NCI-H69 (cell line): ENCODE measurements at places on chromosomes 5 and 9.

- DNase-seq = no peak
Measured at GRCh38 chr5:157290156-157290980, 24.4 kb downstream of the CYFIP2 start.

DNA sequence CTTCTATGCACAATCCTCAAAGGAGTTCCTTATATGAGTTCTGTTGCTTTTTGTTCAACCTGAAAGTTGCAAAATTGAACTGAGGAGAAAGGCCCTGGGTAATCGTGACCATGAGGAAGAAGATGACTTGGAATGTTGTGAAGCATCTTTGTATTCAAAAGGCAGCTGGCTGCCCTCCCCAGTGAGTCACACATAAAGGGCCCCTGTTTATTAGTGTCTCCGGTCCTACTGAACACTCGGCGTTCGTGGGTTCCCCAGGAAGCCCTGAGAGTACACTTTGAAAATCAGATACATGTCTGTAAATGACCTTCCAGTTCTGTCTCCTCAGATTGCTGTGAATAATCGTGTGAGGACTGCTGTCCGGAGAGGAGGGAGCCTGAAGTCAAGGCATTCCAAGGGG is 73.6 kb downstream of the C9orf153 start:
- no peak for DNase-seq

DNA sequence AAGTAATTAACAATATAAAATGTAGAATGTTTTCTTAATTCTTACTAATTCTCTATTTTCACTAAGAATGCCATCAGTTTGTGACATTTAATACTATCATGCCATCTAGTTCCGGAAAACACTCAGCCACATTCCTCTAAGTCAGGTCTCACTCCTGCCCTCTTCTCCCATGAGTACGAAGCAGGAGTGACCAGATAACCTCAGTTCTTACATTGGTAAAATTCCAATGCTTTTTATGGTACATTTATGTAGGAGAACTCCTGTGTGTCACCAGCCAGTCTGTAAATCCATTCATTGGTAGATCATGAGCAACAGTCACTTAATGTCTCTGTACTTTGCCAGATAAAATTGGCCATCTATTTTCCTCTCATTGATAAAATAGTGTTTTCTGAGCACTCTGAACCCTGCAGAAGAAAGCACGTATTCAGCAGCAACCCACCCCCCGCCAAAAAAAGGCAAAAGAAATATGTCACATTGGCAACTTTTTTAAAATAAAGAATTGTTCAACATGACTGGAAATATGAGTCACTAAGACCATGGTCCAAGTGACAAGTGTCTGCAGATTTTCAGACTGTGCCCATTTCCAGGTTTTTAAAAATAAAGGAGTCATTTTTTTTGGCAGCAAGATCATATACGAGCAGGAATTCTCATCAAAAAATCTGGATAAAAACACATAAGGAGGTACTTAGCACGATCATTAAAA is 11.8 kb downstream of the GLIS3 start:
- no peak for DNase-seq

GRCh38 chr5:116492776-116493175 is 81.8 kb downstream of the SEMA6A start:
- DNase-seq = no peak

DNA sequence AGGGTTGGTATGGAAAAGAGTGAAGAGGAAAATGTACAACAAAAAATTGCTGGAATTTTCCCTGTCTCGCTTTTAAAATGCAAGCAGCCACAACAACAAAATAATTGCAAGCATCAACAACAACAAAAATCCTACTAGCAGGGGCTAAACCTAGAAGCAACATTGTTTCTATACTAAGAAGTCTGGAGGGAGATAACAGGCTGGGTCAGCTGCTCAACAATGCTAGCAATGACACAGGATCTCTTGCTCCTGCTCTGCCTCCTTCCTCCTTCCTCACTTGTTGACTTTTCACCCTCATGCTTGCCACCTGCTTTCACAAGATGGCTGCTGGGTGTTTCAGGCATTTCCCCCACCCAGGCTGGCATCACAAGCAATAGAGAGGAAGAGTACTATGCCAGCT is 7.6 kb upstream of the AOPEP start:
- DNase-seq = no peak

GRCh38 chr9:119793218-119793617 is 424.0 kb upstream of the BRINP1 start:
- peak; percentile 39 for DNase-seq

DNA sequence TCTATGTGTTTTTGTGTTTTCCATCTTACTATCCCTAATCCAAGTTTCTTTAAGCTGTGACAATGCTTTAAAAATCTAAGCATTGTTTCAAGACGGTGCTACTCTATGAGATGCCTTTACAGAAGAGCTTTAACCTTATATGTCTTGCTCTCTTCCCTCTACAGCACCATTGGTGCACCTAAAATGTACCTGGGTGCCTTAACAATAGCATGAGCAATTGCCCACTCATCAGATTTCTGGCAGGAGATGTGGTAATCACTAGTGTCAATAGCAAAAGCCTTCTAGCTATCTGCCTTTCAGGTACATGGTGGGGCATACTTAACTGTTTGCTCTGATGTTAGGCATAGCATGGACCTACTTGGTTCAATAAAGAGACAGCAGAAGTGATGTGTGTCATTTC is 222.3 kb upstream of the KIF2A start:
- DNase-seq = peak; percentile 50

DNA sequence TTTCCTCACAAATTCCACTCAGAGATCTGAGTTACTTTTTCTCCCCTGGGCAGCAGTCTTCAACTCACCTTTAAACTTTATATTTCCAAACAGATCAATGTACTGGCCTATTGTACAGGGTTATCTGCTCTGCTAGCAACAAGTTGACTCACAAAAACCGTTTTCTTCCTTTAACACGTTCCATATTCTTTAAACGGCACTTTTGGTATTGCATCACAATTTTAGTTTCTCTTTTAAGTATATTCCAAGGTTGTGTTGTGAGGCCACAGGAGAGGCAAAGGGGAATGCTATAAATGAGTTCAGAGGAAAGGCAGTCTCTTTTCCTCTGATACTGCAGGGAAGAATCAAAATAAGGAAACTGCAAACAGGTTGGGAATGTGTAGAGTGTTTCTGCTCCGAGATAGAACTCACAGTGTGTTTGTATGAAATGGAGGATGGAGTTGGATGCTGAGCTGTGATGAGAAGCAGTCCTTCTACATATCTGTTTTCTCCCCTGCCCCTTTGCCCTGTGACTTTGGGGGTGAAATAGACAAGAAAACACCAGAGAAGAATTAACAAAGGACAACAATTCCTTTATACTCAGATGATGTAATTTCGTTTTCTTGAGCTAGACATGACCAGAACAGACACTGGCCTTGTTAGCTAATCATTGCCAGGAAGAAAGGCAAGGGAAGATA is 9.9 kb upstream of the ALDOB start:
- DNase-seq = no peak

GRCh38 chr9:113609562-113610318 is 146.2 kb downstream of the RGS3 start:
- DNase-seq = peak; percentile 26

DNA sequence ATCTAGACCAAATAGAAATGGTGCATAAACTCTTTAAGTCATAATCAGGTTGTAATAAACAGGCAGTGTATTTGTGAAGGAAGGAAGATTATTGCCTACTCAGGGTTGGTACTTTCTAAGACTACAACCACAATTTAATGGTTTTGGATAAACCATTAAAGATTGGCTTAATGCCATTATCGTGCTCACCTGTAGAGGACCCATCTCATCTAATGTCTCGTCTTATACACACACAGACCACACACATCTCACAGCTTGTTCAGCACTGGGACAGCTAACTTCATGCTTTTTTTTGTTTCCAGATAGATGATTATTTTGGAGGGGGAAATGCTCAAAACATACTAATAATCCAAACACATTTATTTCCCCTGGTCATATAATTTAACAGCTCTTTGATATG is 175.7 kb upstream of the SLC12A2 start:
- DNase-seq = peak; percentile 36

GRCh38 chr5:179262126-179262920 is 82.9 kb downstream of the ADAMTS2 start:
- no peak for DNase-seq

GRCh38 chr5:98349251-98349989 is 424.0 kb upstream of the RGMB start:
- peak; percentile 48 for DNase-seq

DNA sequence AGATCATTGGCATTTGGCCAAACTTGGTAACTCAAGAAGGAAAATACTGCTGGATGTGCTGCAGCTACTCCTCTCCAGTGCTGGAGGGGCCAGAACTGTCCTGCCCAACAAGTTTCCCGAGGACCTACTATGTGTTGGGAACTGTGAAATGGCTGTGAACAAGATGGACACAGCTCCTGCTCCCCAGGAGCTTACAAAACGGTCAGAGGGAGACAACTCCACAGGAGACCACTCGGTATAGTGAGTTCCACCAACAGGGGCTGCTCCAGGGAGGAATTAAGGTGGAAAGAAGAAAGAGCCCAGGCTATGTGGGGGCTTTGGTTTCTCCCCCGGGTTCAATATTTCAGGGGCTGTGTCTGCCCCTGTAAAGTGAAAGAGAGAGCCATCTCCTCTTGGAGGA is 78.8 kb downstream of the GNA14 start:
- DNase-seq = peak; percentile 84

DNA sequence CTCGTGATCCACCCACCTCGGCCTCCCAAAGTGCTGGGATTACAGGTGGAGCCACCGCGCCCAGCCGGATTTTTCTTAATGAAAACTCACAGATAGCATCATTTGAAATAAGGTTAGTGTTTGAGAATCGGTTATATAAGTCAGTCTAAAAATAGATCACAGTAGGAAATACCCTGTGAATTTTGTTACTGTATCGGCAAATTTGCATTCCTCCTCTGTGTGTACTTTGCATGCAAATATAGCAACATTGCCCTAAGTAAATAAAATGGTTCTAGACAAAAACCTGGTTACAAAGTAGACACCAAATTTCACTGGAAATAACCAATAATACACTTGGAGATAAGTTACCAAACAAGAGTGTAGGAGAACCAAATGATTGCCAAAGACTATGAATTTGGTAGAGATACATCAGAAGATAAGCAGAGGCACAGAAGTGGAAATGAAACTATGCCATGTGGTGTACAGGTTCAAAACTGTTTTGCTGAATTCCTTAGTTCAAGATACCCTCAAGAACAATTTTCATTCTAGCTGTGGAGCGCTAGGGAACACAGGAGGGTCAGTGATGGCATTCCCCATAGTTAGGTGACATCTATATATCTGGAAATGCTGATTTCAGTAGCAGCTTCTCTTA is 58.1 kb downstream of the ICE1 start:
- no peak for DNase-seq

- peak; percentile 74 for DNase-seq
Measured at GRCh38 chr5:138274189-138274853, at the start of gene GFRA3. TSS of gene GFRA3 (minus strand) at chr5:138274621. CDS start at chr5:138274424, 197 bp downstream.

DNA sequence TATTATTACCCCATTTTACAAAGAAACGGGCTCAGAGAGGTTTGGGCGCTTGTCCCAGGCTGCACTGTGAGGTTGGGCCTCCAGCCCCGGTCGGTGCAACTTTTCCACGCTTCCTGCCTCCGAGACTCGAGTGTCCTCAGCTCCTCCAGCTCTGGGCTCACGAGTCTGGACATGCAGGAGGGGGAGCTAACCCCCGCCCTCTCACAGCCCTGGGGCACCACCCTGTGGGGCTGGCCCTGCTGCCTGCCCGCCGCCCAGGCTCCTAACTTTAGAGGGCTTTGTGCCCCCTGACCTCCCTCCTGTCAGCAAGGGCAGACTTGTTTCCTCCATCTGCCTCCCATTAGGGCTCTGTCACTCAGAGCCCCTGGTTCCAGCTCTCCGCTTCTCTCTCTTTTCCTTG is 4.3 kb upstream of the ASB6 start:
- DNase-seq = no peak

DNA sequence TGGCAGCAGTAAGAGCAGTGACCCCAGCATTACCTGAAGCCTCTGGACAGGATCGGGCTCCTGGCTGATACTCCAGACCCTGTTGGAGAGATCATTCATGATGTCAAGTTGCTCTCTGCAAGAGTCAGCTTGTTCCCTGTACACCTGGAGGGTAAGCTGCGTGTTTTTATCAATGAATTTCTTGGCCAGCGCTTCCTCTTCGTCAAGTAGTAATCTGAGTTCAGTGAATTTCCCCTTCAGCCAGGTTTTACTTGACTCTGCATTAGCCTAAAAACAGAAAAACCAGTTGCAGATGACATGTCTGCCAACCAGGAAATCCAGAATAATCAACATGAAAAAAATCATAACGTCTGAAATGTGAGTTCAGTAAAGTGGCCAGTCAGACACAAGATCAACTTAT is 19.1 kb downstream of the TRIM14 start:
- DNase-seq = peak; percentile 20

GRCh38 chr5:124397317-124397716 is 349.1 kb downstream of the ZNF608 start:
- DNase-seq = peak; percentile 86

DNA sequence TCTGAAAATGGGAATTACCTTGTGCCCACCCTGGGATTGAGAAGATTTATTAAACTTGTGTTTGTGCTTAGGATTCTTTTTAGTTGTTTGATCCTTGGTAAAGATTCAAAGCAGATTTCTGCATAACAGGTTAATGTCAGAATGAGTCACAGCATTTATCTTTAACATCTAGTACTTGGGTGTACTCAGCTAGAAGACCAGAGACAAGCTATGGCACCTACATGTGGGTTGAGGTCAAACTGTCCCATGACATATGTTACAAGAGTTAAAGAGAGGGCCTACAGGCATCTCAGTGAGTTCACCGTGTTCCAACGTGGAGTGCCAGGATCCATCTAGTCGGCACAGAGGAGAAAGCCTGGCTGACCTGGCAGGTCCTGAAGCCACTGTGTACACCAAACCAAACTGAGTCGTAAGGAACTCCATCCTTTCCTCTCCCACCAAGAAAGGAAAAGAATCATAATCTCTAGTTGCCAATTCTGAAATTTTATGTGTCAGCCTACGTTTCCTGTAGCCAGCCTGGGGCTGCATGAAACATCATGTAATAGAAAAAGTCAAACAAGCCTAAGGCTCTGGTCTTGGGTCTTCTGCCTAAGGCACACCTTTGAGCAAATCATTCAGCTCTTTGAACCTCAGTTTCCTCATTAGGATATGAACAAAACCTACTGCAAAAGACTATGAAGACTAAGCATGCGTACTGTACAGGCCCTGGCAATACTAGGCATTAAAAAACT is 73.7 kb downstream of the RCL1 start:
- no peak for DNase-seq

- DNase-seq = no peak
Measured at GRCh38 chr9:124733964-124734740, 37.0 kb downstream of the NR6A1 start.

GRCh38 chr5:92769978-92770377 is 811.0 kb downstream of the NR2F1-AS1 start:
- peak; percentile 19 for DNase-seq
